Smooth muscle cell of the pulmonary artery (primary cell): ENCODE measurements at places on chromosomes 16 and 17. TPM values are rescaled to one million over a fixed set of nuclear protein-coding genes. Genes with fewer than 3 reads are reported as not detected.

Gene NEUROD2
- not detected in 2 replicates for total RNA-seq

Gene CAVIN1
- 538 and 866 TPM in 2 replicates for total RNA-seq

Gene NT5M
- 0.86 and 1.3 TPM in 2 replicates for total RNA-seq

Gene MYL4
- 0.85 TPM in 1 of 2 replicates, not detected in the other for total RNA-seq

Gene SLFN13
- total RNA-seq, result 1.9 and 4.0 TPM in 2 replicates

Gene CIITA
- 0.10 and 1.1 TPM in 2 replicates for total RNA-seq

Gene TRPV3
- 1.4 and 2.3 TPM in 2 replicates for total RNA-seq

Gene LAT
- 0.78 and 2.3 TPM in 2 replicates for total RNA-seq

Gene TUFM
- 82.1 and 108 TPM in 2 replicates for total RNA-seq

Gene KRT12
- total RNA-seq, result not detected in 2 replicates

Gene BCL7C
- total RNA-seq, result 27.1 and 29.3 TPM in 2 replicates

Gene CDH1
- total RNA-seq, result 0.13 and 0.52 TPM in 2 replicates

Gene CD19
- not detected in 2 replicates for total RNA-seq

Gene KRT28
- not detected in 2 replicates for total RNA-seq

Gene MT1G
- total RNA-seq, result 1.3 TPM in 1 of 2 replicates, not detected in the other

Gene RAB26
- total RNA-seq, result 1.2 and 3.1 TPM in 2 replicates

Gene TMEM88
- 0.13 and 0.20 TPM in 2 replicates for total RNA-seq

Gene HOXB5
- total RNA-seq, result 0.20 and 0.50 TPM in 2 replicates

Gene EME1
- 2.0 and 4.0 TPM in 2 replicates for total RNA-seq

Gene TEX19
- total RNA-seq, result 0.07 TPM in 1 of 2 replicates, not detected in the other

Gene ITGAD
- total RNA-seq, result not detected in 2 replicates
